ENCODE measurements at places on chromosomes 4 and X. TPM values are rescaled to one million over a fixed set of nuclear protein-coding genes. Genes with fewer than 3 reads are reported as not detected.

- no peak for DNase-seq
These were observed 38.8 kb upstream of the MAD2L1 start for GRCh38 chr4:120105472-120105871.

- no peak for DNase-seq
These were observed 103.5 kb downstream of the IRF2 start for GRCh38 chr4:184370711-184371389.

GRCh38 chrX:2325076-2325784 is 175.5 kb downstream of the DHRSX start:
- peak; percentile 7 for DNase-seq

GRCh38 chrX:130402208-130402684 is 459 bp downstream of the RBMX2 start:
- no peak for DNase-seq

DNA sequence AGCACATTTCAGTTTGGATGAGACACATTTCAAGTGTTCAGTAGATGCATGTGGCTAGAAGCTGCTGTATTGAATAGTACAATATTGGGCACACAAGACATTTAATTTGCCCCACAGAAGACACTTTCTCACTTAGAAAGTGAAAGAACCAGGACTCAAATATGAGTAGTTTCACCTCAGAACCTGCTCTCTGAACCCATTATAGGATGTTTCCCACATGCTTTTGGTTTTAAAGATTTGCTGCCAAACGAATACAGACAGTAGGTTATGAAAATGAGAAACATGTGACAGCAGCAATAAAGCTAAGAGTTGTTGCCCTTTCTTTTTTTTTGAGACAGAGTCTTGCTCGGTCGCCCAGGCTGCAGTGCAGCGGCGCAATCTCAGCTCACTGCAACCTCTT is 32.3 kb downstream of the C4orf54 start:
- no peak for DNase-seq

- DNase-seq, result no peak
These were observed 918 bp downstream of the HAUS3 start for GRCh38 chr4:2241003-2241402.

- no peak for DNase-seq
These were observed 15.2 kb downstream of the MMRN1 start for GRCh38 chr4:89909889-89910288.

DNA sequence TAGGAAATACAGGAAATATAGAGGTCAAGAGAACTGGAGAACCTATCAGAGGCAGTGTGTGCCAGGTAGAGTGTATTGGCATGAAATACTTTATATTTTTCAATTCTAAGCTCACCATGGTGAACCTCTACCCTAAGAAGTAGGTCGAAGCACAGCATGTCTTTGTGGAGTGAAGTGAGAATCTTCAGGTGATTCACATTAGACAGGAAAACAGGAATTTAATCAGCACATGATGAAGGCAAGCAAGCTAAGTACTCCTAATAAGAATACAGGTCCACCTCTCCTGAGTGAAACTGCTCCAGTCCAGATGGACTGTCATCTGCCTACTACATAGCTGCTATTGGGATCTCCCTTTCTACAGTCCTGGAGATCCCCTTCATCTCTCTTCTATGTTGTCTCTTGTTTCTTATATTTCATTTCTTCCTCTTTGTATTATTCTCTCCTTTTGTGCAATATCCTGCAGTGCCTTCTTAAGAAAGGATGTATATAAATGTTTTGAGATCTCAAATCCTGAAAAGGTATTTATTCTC is 159.0 kb downstream of the LRBA start:
- no peak for DNase-seq

- DNase-seq, result no peak
These were observed 30.3 kb downstream of the ARAP2 start for GRCh38 chr4:36213977-36214376.

DNA sequence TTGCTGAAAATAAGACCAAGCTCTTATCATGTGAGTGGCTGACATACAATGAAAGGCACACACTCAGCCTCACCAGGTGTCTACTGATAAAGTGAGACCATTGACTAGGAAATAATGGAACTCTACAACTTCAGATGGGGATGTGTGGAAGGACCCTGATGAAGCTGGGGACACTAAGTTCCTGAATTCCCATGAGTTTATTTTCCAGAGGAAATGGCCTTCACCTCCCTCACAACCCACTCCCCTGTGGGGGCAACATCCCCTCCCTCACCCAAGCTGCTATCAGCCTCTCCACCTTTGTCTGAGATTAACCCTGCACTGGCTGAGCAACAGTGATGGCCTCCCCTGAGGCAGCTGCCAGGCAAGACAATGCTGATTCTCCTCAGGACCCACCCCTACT is 55.2 kb upstream of the SMARCAD1 start:
- DNase-seq, result no peak

GRCh38 chr4:114399105-114399504 is 199.5 kb upstream of the UGT8 start:
- no peak for DNase-seq

DNA sequence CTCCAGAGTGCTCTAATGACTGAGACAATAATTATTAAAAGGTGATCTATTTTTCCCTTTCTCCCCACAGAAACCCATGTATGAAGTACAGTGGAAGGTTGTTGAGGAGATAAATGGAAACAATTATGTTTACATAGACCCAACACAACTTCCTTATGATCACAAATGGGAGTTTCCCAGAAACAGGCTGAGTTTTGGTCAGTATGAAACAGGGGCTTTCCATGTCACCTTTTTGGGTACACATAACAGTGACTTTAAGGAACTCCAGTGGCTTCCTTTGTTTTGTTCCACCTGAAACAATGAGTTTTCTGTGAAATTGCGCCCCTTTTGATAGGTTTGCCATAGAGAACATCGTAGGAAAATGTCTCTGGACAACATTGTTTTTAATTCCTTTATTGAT is 69.6 kb downstream of the KIT start:
- DNase-seq, result no peak

DNA sequence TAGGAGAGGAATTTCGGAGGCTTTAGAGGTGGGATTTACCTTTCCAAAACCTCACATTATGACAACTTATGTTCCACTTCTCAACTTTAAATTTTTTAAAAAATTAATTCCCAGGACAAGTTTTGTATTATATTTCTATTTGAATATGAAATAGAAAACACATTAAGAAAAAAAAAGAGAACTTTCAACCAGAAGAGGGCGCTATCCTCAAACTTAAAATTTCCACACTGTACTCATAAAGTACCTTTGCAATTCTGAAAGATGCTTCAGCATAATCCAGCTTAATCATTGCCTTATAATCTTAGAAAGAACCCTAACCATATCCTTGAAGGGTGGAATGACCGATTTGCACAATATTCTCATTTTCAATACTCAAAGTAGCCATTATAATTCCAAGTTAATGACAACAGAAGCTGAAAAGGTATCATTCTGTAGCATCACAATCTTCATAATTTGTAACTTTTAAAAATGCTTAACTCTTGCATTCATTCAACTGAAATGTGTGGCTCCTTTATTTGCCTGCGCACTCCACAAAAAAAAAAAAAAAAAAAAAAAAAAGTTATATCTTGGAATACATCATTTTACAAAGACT is 158.0 kb downstream of the KCNIP4 start:
- no peak for DNase-seq

DNA sequence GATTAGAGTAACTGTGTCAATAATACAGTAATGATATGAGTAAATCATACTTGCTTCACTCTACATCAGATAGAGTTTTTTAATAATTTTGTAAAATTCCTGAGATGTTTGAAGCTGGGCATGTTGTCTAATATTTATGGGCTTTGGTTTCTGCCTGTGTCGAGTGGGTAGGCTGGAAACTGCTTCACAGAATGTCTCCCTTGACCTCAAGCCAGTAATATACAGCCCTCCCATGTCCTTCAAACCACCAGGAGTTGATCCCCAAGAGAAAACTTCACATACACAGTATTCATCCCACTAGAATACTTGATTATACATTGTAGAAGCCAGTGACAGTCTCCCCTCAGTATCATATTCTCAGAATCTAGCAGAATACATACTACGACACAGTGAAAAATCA is 284.8 kb upstream of the TENM3 start:
- no peak for DNase-seq

GRCh38 chr4:105352826-105353225 is 121.0 kb downstream of the PPA2 start:
- DNase-seq, result no peak

- no peak for DNase-seq
These were observed 36.3 kb downstream of the BCLAF3 start for GRCh38 chrX:19954335-19955096.

GRCh38 chr4:81930506-81931238 is 443.1 kb downstream of the HNRNPD start:
- DNase-seq, result no peak

- no peak for DNase-seq
These were observed 8.1 kb downstream of the CPZ start for GRCh38 chr4:8600686-8601085.

- DNase-seq, result no peak
These were observed 7.0 kb upstream of the LETM1 start for GRCh38 chr4:1862961-1863296.

DNA sequence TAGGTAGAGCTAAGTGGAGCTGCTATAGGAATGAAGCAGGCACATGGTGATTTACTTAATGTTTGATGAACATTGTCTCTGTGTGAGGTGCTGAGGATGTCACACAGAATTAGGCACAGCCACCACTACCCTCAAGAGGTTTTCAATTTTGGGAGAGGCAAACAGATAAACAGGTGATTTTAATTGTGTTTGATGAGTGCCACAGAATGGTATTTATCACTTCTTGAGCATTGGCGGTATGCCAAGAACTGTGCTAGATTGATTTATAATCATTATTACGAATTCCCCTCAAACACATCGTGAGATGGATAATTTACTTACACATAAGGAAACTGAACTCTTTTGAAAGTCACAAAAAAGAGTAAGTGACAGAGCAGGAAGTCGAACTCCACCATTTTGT is 74.8 kb downstream of the FREM3 start:
- DNase-seq, result no peak

- DNase-seq, result no peak
These were observed 167.8 kb downstream of the PACRGL start for GRCh38 chr4:20868108-20868507.

DNA sequence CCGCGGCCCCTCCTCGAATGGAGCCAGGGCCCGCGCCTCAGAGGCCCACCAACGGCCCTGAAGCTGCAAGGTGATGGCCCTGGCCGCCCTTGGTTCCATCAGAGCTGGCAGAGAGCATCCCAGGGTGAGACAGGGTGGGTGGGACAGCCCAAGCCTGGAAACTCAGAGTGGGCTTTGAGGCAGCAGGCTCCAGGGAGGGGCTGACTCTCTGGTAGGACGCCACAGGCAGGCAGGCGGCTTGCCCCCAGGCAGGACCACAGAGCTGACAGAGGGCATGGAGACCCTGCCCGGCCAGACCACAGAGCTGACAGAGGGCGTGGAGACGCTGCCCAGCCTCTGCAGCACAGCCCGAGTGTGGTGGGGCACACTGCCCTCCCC is 4.8 kb downstream of the MYL5 start:
- DNase-seq, result no peak

DNA sequence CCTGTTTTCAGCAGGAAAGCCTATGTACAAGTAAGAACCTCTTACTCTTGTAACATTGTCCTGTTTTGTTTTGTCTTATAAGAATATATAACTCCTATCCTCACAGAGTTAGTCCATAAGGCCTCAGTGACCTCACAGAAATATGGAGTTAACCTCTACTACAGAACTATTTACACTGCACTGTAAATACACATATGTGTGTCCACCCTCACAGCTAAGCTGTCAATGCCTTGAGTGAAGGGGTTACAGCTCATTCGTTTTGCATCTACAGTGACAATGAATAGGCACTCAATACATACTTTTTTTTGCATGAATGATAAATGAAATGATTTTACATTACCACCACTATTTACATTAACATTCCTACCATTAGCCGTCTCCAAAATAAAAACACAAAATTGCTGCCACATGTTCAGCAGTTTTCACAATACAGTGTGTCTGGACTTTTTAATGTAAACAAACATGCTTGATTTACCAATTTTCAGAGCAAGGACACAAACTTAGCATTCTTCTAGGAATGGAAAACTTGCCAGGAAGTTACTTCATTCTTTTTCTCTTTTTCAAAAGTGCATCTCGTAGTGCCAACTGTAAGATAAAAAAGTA is 9.5 kb upstream of the NAAA start:
- no peak for DNase-seq

DNA sequence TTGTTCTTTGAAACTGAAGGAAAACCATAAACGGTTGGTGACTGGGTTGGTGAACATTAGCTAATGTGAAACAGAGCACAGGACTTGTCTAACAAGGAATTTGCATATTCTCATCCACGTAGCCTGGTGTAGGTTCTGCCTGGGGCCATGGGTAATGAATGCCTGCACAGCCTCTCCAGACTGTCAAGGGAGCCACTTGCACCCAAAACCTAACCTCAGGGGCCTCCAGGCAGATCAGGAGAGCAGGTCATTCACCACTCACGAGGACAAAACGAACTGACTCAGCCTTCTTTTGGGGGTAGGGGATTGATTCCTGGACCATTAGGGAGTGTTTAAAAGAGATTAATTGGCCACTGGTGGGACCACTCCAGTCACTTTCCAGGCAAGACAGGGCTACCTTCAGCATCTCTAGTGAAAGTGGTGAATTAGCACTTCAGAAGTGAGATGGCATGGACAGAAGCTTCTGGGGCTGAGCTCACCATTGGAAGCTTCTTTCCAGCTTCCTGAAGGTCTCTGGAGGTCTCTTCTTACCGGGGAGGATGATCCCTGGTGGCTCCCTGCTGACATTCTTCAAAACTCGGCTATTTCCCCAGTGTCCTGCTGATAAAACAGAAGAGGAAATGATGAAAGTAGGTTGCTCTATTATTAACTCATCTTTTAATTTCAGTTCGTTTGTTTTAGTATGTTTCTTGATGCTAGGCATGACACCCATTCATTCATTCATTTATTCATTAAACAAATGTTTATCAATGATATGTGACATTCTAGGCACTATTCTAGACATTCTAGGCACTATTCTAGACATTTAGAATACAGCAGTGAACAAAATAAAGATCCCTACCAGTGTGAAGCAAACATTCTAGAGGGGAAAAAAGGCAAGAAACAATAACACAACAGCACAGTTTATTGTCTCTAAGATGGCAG is 104.5 kb upstream of the LNX1 start:
- DNase-seq, result no peak

The ITM2A gene
- 185 TPM for total RNA-seq

The F11 gene
- not detected for total RNA-seq

The CLIC2 gene
- total RNA-seq, result 0.48 TPM

The DOK7 gene
- total RNA-seq, result not detected

The TASL gene
- 5.9 TPM for total RNA-seq

The FGFR3 gene
- total RNA-seq, result 0.25 TPM

The FAM236C gene
- total RNA-seq, result not detected

The FHIP1A gene
- total RNA-seq, result not detected

The TREX2 gene
- 3.0 TPM for total RNA-seq

The TMEM185A gene
- total RNA-seq, result 16.8 TPM

The TMPRSS11B gene
- total RNA-seq, result not detected

The ASB5 gene
- not detected for total RNA-seq

The HTN1 gene
- total RNA-seq, result not detected
